ENCODE measurements at places on chromosomes 7 and 10. TPM values are rescaled to one million over a fixed set of nuclear protein-coding genes. Genes with fewer than 3 reads are reported as not detected.

DNA sequence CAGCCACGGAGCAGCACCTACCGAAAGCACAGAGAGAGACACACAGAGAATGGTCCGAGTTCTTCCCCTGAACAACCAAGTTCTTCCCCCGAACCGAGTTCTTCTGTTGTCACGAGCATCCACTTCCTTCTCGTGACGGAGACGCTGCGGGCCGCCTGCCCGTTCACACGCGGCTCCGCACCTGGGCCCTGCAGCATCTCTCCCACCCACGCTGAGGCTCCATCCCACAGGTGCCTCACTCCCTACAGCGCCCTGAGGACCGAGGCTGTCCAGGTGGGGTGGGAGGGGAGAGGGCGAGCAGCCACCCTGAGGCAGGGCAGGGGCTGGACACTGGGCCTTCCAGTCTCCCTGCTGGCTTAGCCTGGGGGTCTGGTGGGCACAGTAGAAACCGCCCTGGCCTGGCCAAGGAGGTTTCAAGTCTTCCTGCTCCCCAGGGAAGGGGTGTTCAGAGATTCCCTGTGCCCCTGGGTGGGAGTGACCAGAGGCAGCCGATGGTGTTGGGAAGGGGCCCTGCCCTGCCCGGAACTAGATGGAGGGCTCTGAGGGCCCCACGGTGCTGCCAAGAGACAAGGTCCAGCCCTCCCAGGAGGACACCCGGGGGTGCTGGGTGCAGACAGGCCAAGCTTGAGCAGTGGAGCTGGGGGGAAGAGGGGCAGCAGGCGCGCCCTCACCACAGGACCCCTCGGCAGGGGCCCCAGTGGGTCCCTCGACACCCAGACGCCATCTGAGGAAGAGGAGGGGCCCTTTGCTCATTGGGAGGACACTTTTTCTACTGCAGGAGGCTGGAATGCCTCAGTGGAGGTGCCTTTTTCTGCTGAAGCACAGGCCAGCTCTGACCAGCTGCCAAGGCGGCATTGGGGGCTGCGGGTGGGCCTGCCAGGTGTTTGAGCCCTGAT lies 5.2 kb upstream of the NKX6-2 start:
- H3K4me3 ChIP-seq: no peak overlapping the region
- no peak overlapping the region for H3K27ac ChIP-seq
- H3K4me1 ChIP-seq: peaks cover 26% of the 10 kb centered on the region
- no peaks in the 10 kb centered on the region for H3K36me3 ChIP-seq
- no peak for DNase-seq
- peaks cover 41% of the 10 kb centered on the region for H3K27me3 ChIP-seq

- peaks cover 81% of the 10 kb centered on the region for H3K4me1 ChIP-seq
- peak overlapping the region; percentile 53 for H3K27ac ChIP-seq
- no peak for DNase-seq
- H3K27me3 ChIP-seq: no peaks in the 10 kb centered on the region
- H3K36me3 ChIP-seq: peaks cover 13% of the 10 kb centered on the region
Observed at GRCh38 chr10:79416578-79417255, 28.7 kb downstream of the ZCCHC24 start.

DNA sequence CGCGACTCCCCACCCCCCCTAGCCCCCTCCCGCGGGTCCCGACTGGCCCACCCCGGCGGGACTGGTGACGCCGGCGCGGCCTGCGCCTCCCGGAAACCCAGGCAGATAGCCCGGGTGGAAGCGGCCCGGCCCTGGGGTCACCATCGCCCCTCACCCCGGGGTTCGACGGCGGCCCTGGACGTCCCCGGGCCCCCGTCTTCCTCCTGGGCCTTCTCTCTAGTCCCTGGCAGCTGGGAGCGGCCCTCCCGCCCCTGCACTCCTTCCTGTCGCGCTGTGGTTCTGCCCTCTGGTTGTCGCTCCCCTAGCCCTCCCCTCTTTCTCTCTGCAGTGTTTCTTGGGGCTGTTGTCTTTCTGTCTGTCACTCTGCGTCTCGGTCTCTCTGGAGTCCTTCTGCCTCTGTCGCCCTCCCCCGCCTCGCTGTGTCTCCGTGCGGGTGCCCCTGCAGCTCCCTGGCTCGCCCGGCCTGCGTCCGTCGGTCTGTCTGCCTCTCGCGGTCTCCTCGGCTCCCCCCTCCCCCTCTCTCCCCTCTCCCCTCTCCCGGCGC lies 90.5 kb upstream of the PAX2 start:
- H3K36me3 ChIP-seq: no peaks in the 10 kb centered on the region
- peak overlapping the region; percentile 28 for H3K4me3 ChIP-seq
- peaks cover 31% of the 10 kb centered on the region for H3K27me3 ChIP-seq
- no peak for DNase-seq
- peaks cover 20% of the 10 kb centered on the region for H3K4me1 ChIP-seq
- H3K27ac ChIP-seq: no peak overlapping the region

DNA sequence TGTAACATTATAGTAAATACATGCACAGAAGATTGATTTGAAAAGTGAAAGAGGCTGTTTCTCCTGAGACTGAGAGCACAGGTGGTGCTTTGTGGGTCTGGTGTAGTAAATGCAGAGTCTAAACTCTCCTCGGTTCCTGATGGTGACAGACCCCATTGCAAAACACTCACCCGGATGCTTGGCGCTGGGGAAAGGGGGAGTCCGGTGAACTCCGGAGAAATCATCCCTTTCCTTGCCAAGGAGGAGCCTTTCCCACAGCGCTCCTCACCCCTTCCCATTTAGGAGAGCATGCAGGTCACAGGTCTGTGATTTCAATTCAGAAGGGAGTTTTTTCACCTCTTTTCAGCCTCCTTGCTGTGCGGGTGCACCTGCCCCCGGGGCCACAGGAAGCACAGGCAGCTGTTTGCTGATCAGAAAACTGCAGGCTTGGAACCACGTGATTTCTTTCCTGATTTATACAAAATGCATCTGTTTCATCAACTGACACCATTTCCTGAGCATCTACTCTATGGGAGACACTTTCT lies 75.6 kb upstream of the LYZL2 start:
- H3K4me1 ChIP-seq: no peaks in the 10 kb centered on the region
- peak overlapping the region; percentile 58 for H3K27ac ChIP-seq
- H3K36me3 ChIP-seq: no peaks in the 10 kb centered on the region

DNA sequence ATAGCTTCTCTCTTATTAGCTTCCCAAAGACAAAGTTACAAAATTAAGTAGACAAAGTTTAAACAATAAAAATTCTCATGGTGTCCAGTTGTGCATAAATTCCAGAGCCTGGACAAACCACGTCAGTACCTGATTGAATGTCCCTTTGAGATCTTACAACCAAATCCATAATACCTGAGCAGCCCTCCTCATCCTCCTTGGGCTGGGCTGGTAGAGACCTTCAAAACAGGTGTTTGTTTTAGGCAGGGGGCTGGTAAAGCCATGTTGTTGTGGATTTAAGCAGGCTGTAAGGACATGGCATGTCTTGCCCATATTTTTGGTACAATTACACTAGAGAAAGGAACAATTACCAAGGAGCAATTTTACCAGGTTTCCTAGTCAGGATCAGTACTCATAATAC lies 2.1 kb downstream of the IFIT5 start:
- H3K4me1 ChIP-seq: peaks cover 47% of the 10 kb centered on the region
- H3K27ac ChIP-seq: no peak overlapping the region
- no peak for DNase-seq
- H3K27me3 ChIP-seq: no peaks in the 10 kb centered on the region

- no peaks in the 10 kb centered on the region for H3K27me3 ChIP-seq
- H3K36me3 ChIP-seq: peaks cover 100% of the 10 kb centered on the region
- H3K4me3 ChIP-seq: no peak overlapping the region
- no peaks in the 10 kb centered on the region for H3K4me1 ChIP-seq
Observed at GRCh38 chr10:1009071-1009494, 16.6 kb downstream of the IDI2 start.

- peaks cover 32% of the 10 kb centered on the region for H3K4me1 ChIP-seq
- H3K27me3 ChIP-seq: no peaks in the 10 kb centered on the region
- peak within 1 kb of the TSS; percentile 91 for H3K27ac ChIP-seq
- H3K36me3 ChIP-seq: no peaks in the 10 kb centered on the region
- H3K4me3 ChIP-seq: peak within 1 kb of the TSS; percentile 49
- DNase-seq: peak; percentile 39
Observed at GRCh38 chr10:24208661-24209431, at the start of gene KIAA1217. Gene KIAA1217 (plus strand): TSS chr10:24209138. CDS start chr10:24209194, 56 bp downstream.

- H3K27me3 ChIP-seq: peaks cover 3% of the 10 kb centered on the region
- DNase-seq: no peak
- no peaks in the 10 kb centered on the region for H3K36me3 ChIP-seq
- no peaks in the 10 kb centered on the region for H3K4me1 ChIP-seq
Observed at GRCh38 chr10:48947690-48948469, 8.2 kb upstream of the LRRC18 start.

The KCNH2 gene
- total RNA-seq: 8.8 TPM

All from stomach (tissue), 19 donors.